IMR-90 (cell line): ENCODE measurements at places on chromosomes 13 and 19. TPM values are rescaled to one million over a fixed set of nuclear protein-coding genes. Genes with fewer than 3 reads are reported as not detected.
A peak's percentile ranks its signal among the peaks of the same experiment; 100 is the strongest.

- DNase-seq: no peak
Measured at GRCh38 chr19:7982103-7982502, 23.3 kb downstream of the ELAVL1 start.

The HIPK4 gene
- 0.11 and 0.12 TPM in 2 replicates for polyA plus RNA-seq

- peak; percentile 55 for DNase-seq
Measured at GRCh38 chr13:114174529-114174961, 4.5 kb upstream of the CFAP97D2 start.

GRCh38 chr13:93549326-93550005, 322.9 kb downstream of the GPC6 start:
- DNase-seq: no peak

DNA sequence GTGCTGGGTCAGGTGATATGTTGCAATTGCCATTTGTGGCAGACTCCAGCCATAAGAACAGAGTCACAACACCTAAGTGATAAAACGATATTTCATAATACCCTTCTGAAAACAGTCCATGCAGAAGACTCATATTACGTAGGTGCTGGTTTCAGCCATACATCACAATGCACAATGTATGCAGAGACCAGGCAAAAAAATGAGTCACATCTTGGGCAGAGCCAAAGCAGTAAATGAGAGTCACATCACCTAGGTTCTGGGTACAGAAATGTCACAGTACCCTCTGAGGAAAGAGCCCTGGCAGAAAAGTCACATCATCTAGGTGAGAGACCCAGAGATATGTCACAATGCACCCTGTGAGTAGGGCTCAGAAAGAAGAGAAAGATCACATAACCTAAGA, 125.2 kb upstream of the ZNF91 start:
- DNase-seq: no peak

DNA sequence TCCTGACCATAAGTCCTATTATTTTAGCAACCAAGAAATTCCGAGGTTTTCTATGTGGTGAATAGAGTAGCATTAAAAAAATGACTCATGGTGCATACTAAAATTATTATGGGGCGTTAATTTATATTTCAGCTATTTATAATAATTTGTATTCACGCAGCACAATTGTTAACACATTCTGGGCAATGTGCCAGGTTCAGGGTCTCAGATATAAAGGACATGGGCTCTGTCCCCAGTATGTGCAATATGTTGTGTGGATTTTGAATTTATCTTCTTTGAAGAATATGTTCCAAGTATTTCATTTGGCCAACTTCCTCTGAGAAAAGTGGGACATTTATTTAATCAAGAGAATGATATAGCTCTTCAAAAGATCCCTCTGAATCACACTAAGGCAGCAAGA, 1434.7 kb upstream of the PRR20A start:
- no peak for DNase-seq

GRCh38 chr13:23722726-23723453, 152.7 kb downstream of the TNFRSF19 start:
- no peak for DNase-seq

DNA sequence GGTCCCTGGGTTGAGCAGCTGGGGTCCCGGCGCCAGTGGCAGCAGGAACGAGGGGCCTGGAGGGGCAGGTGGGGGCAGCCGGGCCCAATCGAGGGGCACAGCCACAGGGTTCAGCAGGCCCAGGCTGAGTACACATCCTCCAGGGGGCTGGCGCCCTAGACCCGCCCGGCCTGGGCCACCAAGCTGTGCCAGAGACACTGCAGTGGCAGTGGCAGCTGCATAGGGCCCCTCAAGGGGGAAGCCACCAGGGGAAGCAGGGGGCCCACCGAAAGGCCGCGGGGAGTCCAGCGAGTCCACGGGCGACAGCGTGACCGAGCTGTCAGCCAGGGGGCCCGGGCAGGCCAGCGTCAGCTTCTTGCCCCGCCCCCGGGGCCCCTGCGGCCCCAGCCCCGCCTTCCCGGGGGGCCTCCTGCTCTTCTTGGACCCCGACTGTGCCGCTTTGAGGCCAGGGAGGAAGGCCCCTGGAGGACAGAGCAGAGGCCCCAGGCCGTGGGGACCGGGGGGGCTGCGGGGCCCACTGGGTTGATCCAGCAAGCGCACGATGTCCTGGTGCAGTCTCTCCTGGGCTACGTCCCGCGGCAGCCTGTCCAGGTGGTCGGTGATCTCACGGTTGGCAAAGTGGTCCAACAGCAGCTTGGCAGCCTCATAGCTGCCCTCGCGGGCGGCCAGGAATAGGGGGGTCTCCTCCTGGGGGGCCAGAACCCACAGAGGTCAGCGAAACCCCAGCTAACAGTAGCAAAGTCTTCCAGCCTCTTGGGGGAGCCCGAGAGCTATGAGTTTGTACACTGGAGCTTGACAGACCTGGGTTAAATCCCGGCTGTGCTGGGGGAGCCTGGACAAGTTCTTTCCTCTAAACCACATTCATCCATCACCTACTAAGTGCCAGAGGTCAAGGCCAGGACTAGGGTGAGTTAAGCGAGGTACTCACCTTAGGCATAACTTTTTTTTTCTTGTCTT, 39.5 kb downstream of the NOTCH3 start:
- peak; percentile 18 for DNase-seq
